ENCODE measurements at places on chromosomes 7 and 10. TPM values are rescaled to one million over a fixed set of nuclear protein-coding genes. Genes with fewer than 3 reads are reported as not detected.

KNDC1 gene
- total RNA-seq, result 15.7 TPM

ZNF804B gene
- not detected for total RNA-seq

DNA sequence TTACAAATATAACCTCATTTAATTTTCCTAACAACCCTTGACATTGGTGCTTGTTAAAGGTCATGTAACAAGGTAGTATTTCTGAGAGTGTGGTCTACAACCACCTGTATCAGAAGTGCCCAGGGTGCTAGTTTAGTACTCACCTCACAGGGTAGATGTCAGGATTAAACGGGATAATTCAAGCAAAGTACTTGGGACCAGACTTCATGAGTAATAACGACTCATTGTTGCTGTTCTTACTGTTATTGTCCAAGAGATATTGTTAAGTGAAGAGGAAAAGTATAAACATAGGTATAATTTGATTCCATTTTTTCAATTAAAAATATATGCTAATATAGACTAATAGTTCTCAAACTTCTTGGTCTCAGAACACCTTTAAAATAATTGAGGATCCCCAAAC is 179.3 kb downstream of the WNT2 start:
- no peak for DNase-seq

DNA sequence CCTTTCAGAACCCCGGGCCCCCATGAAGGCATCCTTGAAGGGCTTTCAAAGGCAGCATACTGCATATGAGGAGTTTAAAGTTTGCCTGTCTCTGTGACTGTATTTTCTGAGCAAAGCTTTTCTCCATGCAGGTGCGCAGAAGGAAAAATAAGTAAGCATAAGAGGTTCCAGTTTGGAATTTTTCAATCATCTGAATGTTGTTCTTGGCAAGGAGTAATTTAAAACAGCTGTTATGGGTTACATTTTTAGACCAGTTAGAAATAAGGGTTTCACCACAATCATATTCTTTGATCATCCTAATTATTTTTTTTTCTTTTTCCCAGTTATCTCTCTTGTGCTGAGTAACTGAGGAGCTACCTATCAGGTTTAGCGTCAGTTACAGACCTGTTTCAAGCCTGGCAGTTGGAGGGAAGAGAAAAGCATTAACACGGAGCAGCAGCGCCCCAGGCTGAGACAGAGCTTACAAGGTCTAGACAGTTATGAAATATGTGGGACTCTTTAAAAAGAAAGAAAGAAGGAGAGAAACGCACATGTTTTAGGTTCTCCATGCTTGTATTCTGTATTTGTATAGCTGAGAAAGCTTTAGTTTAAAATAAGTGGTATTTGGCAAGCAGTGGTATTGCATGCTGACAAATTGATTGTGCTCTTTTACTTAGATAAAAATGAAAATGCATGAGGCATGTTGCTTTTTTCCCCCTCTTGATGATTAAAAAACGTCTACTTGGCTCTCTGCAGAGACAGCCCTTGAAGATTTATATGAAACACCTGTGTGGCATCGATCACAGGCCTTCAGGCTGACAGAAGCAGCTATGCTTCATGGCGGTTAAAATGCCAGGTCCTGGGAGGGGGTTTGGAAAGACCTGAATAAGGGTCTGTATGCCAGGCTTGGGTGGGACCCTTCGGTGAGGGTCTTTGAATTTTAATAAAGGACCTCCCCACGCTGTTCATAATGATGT is 157.6 kb downstream of the GRK5 start:
- DNase-seq, result no peak

- DNase-seq, result no peak
These were observed at the start of gene CPA4 for GRCh38 chr7:130292682-130293257. Gene CPA4, plus strand, starts transcription at chr7:130293161. Its CDS starts 20 bp downstream, at chr7:130293181.
